ENCODE measurements at places on chromosomes 5 and 9.

GRCh38 chr9:19036611-19037010 lies 3.6 kb upstream of the SAXO1 start:
- DNase-seq = no peak

DNA sequence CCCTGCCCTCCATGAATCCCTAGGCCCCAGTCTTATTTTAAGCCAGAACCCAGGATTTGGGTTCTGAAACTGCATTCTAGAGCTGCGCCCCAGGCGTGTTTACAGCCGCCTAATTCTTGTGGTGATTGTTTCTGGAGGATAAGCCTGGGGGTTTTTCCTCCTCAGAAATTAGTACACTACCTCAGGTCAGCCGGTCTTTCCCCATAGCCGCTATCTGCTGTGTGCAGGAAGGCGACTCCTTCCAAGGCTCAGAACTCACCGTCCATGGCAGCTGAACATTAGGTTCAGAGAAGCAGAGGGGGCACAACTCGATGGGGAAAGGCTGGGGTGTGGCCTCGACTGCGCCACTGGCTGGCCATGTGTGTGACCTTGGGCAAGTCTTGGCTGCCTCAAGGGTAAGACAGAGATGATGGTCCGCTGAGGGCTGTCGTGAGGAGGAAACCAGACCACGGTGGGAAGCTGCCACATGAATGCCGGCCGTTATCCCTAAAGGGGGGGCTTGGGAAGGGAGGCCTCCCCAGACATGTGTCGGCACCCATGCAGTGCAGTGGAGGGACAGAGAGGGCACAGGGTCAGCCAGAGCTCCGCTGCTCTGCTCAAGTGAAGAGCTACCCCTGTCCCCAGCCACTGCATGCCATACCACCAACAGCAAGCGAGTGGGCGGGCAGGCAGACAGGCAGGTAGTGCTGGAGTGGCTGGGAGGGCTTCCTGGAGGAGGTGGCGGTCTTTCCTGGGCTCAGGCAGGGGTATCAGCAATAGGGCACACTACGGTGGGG lies 28.9 kb downstream of the SHB start:
- DNase-seq = no peak

DNA sequence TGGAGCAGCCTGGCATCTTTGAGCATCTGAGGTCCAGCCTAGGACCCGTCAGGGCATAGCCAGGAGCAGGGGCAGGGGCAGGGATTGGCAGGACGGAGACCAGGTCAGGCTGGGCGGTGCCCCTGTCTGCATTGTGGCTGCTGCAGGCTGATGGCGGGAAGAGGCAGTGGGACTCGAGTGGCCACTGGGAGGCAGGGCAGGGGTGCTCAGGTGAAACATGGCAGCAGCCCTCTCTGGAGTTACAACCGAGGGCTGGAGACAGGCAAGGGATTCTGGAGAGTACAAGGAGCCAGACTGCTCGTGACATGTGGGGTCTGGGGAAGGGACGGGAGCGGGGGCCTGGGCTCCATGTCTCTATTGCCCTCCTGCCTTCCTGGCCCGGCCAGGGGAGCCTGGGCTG lies 97.4 kb upstream of the RAPGEF1 start:
- DNase-seq = no peak

DNA sequence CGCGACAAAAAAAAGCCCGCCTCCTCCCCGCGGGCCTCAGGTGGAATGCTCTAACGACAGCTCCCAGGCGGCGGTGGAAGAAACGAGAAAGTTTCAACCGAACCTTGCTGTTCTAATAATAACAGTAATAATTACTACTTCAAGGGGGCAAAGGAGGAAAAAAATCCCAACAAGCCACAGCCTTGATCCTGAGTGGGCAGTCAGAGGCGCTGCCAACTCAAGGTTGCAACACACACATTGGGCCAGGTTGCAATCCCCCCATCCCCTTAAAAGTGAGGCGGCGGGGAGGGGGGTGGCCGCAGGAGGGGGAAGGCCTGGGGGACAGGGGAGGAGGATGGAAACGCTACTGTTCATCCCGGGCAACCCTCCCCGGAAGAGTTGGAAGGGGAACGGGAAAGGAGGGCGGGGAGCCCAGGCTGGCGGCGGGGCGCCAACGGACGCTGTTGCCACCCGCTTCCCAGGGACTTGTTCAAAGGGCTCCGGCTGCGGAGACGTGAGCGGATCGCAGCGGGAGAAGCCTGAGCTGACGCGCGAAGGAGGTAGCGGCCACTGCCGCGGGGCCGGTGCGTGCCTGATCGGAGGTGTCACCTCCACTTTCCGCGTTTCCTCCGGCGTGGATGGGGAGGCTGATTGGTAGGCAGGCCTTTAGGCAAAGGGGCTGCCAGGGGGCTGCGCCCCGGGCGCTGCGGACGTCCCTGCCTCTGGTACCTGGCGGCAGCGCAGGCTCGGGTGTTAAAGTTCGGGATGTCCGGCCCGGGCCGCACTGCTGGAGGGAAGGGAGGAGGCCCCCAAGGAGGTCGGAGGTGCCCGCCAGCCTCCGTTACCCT lies 647 bp downstream of the SMARCA2 start:
- peak; percentile 40 for DNase-seq

GRCh38 chr5:58493141-58493540 lies 1.9 kb downstream of the GAPT start:
- no peak for DNase-seq

- DNase-seq = no peak
Observed at GRCh38 chr9:68705531-68706362, 707 bp downstream of the PIP5K1B start.

DNA sequence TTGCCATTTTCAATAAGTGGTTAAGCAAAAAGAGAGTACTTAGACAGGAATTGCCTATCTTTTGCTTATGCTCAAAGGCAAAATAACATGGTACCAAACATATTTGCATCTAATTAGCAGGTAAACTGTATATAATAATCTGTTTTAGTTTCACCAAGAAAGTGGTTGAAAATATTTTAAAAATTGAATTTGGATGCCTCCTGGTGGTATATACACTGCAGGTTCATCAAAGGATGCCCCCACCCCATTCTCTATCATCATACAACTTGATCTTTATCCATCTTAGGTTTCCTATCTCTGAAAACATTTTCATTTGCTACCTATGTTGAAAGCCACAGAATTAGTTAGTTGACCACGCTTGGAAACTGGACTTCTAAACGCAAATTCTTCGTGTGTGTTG lies 47.0 kb upstream of the MROH2B start:
- DNase-seq = no peak

DNA sequence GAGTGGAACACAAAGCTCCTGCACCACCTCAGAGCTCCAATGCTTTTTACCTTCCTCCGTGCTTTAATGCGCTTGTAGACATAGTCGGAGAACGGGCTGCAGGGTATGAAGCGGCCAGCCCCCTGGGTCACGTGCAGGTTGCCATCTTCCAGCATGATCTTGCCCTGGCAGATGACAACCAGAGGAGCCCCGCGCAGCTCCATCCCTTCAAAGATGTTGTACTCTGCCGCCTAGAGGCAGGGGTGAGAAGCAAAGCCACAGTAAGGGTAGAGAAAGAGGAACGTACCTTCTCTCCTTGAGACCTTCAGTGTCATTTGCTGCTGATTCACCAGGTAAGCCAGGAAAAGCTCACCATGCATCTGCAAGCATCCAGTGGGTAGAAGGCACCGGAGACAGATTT lies 112.3 kb downstream of the DPYSL3 start:
- no peak for DNase-seq

DNA sequence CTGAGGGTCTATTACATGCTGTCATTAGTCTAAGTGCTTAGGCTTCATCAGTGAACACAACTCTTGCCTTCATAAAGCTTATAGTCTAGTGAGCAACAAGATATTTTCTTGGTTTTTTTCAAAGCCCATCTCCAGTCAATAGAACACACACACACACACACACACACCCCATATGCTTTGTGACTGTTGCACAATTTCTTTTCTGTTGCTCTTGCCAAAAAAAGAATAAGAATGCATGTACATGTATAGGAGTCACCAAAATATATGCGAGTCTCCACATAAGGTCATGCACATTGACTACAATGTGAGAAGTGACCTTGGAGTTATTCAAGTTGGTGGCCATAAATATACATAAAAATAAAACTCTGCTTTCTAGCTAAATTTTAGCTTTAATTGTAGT lies 351.5 kb upstream of the TLE4 start:
- DNase-seq = no peak

GRCh38 chr9:106700676-106701075 lies 162.3 kb upstream of the ZNF462 start:
- no peak for DNase-seq

GRCh38 chr5:5588386-5588785 lies 165.9 kb downstream of the ICE1 start:
- no peak for DNase-seq

GRCh38 chr5:112005623-112005930 lies 248.6 kb upstream of the NREP start:
- DNase-seq = no peak

DNA sequence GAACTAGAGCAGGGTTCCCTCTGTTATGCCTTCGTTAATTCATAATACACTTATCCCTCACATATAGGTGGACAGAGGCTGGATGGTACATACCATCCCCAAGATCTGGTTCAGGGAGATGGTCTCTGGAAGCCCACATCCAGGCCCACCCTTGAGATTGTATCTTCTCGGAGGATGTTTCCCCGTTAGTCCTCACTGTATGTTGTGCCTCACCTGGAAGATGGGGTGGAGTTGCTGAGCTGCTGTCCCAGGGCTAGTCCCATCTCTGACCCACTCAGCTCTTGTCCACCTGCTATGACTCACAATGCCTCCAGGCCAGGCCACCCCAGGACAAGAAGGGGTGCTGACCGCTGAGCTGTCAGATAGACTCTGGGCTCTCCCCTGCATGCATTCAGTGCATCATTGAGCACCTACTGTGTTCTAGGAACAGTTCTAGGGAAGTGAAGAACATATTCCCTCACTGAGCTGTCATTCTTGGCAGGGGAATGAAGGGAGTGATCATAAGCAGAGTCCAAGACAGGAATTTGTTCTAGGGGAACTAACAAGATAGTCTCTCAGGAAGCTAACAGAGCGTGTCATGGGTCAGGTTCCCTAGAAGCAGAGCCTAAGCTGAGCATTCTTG lies at the start of gene CBY3:
CBY3 (minus strand) TSS at position 255 of the 622 bp plus-strand sequence; CDS start at position 139, 116 bp downstream.
- no peak for DNase-seq

DNA sequence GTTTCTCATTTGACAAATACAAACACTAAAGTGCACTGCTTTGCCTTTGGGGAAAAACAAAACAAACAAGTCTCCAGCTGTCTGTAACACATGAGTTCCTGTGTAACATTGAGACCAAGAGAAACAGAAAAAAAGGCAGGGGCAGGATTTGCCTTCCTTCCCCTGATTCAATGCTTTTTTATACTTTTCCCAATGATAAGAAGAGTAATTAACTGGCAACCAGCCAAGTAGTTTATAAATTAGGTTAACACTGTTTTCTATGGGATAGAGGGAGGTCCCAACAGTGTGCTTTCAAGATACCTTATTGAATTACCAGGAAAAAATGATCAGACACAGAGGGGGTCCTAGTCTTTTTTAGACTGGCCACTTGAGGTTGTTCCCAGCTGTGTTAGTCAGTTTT lies 346.8 kb downstream of the TRIM36 start:
- DNase-seq = no peak

GRCh38 chr9:69535286-69535832 lies 136.8 kb downstream of the APBA1 start:
- DNase-seq = no peak

- DNase-seq = no peak
Observed at GRCh38 chr5:61319388-61320146, 12.5 kb upstream of the ZSWIM6 start.

DNA sequence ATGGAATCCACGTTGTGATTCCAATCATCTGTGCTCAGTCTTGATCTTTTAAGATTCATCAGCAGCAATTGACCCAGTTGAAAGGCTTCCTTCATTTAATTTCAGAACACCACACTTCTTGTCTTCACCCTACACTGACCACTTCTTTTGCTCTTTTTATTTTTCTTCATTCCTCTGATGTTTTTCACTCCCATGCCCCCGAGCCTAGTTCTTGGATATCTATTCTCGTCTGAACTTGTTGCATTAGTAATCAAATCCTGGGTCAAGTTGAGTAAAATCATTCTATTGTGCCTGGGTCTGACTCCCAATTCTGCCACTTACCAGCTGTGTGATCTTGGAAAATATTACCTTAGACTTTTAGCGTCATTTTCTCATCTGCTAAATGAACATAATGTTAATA lies 356.5 kb downstream of the CDH12 start:
- no peak for DNase-seq

DNA sequence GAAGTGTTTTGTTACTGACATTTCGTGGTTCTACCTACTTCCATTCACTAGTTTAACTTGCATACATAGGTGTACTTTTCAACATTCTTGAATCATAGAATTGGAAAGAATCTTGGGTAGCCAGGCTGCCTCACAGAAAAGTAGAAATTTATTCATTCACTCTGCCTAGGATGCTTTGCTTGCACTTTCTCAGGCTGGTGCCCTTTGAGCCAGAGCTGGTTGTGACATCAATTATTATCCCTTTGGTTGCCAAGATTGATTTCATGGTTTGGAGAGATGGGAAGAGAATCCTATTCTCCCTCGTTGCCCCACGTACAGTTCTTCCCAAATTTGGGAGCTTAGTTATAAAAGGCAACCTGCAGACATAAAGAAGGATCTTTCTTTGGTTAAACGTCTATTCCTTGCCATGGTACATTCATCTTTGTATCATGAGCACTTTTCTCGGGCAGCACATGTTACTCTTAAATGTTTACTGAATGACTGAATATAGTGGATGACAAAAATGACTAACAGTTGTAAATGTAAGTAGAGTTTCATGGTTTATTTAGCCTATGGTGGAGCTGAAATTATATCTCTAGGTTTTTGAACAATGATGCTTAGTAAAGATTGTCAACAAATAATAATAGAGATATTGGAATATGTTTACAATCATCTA lies 195.5 kb downstream of the COMMD10 start:
- no peak for DNase-seq

- no peak for DNase-seq
Observed at GRCh38 chr5:90169078-90169477, 240.5 kb downstream of the CETN3 start.

- DNase-seq = no peak
Observed at GRCh38 chr9:72590824-72591223, 69.4 kb downstream of the TMC1 start.

DNA sequence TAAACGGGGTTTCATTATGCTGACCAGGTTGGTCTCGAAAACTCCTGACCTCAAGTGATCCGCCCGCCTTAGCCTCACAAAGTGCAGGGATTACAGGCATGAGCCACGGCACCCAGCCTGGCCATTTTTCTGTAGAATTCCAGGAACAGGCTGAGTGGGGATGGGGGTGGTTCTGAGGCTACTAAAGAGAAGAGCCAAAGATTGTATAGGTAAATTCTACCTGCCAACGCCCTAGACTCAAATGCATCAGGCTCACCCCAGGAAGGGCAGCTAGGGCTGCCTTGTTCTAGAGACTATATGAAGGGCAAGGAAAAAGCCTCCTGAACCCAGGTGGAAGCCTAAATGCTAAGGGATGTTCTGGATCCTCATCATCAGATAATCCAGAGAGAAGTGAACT lies 1.6 kb upstream of the C5orf52 start:
- no peak for DNase-seq

DNA sequence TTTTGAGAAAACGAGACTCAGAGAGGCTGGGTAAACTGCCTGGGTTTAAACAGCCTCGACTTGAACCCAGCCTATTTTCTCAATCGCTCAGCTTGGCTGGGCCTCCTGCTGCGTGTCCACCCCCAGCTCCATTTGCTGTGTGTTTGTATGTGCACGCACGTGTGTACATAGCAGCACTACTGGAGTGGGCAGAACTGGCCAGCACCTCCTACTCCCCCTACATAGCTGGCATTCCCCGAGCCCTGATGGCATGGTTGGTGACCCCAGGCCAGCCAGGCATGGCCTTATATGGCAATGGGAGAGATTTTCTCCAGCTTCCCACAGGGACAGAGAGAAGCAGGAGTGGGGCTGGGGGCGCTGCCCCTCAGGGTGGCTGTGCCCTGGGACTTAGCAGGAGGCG lies 4.1 kb downstream of the AIF1L start:
- no peak for DNase-seq

- no peak for DNase-seq
Observed at GRCh38 chr5:135436951-135437418, 10.2 kb downstream of the DCANP1 start.
